GM18507 (cell line): ENCODE measurements at places on chromosomes 7 and 10.

GRCh38 chr7:28425496-28425895, 13.2 kb downstream of the CREB5 start:
- no peak for DNase-seq

GRCh38 chr10:71726580-71727104, 7.1 kb upstream of the C10orf105 start:
- DNase-seq = no peak

DNA sequence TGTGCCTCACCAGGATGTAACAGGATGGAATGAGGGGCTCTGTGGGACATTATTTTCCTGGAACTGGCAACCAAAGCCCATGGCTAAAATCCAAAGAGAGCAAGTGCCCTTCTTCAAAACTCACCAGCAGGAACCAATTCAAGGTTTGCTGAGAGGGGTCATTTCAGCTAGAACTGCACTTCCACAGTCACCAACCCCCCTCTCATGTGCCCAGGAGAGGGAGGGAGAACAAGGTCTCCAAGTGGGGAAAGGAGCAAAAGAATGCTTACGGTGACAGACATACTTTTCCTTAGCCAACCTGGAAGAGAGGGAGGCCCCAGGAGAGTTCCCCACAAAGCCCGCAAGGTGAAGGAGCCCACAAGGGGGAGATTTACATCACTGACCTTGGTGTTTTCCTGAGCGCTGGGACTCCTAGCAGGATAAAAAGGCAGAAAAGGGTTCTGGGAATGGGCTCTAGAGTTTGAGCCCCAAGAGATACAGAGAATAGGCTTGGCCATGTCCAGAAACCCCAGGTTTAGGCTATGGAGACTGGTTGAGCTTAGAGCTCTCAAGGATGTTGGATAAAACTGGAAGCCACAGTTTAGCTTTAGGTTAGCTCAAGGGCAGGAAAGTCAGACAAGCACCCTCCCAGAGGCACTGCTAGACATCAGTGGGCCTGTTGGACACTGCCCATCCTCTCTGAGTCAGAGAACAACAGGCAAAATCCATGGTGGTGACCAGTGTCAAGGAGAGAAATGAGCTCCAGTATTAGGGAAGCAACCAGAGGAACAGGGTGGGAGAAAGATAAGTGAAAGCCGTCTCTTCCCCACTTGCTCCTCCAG, 63.9 kb upstream of the GHITM start:
- DNase-seq = no peak

- DNase-seq = no peak
These were observed 106.5 kb upstream of the SEMA3C start for GRCh38 chr7:81025360-81025759.

DNA sequence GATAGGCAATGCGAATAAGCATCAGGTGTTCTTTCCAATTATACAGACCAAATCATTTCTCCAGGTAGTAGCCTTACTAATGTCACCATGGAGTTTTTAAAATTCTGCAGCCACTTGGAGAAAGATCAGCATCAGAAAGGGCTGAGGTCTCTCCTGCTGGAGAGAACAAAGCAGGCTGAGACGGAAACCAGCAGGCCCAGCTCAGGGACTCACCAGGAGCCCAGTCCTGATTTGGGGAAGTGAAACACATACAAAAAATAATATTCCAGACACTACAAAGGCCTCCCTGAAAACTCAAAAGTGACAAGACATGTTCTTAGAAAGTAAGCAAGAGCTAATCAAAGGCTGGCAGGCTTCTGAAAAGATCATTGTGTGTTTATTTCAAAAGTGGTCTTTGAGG, 207.1 kb upstream of the GHITM start:
- no peak for DNase-seq

- no peak for DNase-seq
These were observed 27.4 kb upstream of the LOXL4 start for GRCh38 chr10:98295401-98295811.

GRCh38 chr7:157276091-157276561, 60.7 kb upstream of the DNAJB6 start:
- no peak for DNase-seq

- DNase-seq = no peak
These were observed 287.2 kb downstream of the ETV1 start for GRCh38 chr7:13702251-13702650.

- no peak for DNase-seq
These were observed 352.8 kb upstream of the PFKP start for GRCh38 chr10:2714597-2714996.

DNA sequence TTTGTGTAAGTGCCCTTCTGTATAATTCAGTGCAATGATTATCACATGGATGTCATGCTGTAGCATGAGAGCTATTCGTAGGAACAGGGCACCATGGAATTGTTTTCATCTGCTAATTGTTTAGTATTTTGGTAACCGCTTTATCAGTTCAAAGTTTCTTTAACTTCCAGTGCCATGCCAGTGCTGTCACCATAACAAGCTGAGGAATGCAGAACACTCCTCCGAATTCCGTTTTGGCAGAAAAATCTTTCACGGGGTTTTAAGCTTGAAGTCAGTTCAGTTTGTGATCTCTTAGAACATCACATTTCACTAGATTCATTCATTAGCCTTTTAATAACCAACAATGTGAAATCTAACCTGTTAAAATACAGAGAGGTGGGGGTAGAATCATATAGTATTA, 117.2 kb upstream of the SEMA3C start:
- no peak for DNase-seq

GRCh38 chr7:36896418-36896817, 172.1 kb upstream of the AOAH start:
- DNase-seq = no peak

DNA sequence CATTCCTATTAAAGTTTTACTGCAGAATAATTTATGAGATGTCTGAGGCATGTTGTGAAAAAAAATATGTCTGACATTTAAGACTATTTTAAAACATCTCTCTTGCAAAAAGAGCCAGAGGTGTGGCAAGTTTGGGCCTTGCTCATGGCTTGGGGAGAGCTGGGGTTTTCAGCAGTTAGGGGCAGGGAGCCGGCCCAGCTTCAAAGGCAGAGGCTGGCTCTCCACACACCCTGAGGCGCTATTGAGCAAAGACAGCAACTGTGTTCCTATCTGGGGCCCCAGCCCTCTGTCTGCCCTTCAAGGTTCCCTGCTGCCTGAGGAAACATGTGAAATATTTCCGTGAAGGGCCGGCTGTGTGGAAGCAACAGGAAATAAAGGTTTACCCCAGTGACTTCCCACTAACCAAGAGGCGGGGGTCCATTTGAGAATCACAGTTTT, 94.0 kb downstream of the SORBS1 start:
- no peak for DNase-seq

GRCh38 chr7:96654630-96655188, 54.9 kb downstream of the SEM1 start:
- no peak for DNase-seq

GRCh38 chr7:55198634-55199392, 166.3 kb upstream of the LANCL2 start:
- DNase-seq = no peak

DNA sequence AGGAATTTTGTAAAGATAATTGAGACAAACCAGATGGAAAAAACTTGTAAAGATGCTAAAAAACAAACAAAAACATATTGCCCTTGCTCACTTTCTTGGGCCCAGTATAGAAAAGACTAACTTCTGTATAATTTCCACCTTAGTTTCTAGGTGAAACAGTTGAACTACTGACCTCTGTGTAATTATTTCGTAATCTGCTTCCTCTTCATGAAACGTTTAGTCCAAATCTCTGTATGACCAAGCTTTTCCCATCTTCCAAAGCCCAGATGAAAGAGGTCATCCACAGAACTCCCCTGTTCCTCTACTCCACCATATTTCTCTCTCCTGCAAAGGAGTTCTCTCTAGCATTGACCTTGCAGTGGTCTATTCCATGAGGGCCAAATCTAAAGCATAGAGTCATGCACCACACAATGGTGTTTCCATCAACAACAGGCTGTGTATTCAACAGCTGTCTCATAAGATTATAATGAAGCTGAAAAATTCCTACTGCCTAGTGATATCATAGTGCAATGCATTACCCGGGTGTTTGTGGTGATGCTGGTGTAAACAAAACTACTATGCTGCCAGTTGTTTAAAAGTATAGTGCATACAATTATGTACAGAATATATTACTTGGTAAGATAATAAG, 647.6 kb downstream of the TNS3 start:
- no peak for DNase-seq

DNA sequence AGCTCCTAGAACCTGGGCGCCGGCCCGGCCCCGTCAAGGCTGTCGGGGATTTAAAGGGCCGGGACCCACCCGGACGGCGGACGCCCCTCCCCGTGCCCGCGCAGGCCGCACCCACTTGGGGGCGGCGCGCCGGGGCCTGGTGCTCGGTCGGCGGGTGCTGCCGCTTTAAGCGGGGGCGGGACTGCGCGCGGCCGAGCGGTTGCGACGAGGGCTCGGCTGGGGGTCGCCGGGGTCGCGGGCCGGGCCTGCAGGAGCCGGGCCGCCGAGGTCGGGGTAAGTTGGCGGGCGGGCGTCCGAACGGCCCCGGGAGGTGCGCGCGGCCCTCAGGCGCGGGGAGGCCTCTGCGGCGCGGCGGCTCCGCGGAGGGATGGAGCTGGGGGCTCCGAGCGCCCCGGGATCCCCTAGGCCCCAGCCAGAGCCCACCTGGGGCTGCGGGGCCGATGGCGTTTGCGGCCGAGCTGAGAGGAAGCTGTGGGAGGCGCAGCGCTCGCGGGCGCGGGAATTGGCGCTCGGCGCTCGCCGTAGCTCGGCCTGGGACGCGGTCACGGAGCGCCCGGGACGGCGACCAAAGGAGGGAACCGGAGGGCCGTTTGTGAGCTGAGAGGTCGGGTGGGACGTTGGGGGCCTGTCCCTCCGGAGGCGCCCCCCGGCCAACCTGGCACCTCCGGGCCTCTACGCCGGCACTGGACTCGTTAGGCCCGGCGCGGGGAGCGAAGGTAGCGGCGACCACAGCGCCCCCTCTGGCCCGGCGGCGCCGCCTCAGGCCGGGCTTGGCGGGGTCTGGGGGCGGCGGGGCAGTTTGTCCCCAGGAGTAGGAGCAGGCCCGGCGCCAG, at the start of gene TRRAP:
Gene TRRAP, plus strand, starts transcription at position 168 of the 833 bp plus-strand sequence. CDS start 2,619 bp downstream, outside the sequence.
- DNase-seq = peak; percentile 65

- no peak for DNase-seq
These were observed 228.1 kb downstream of the BMPER start for GRCh38 chr7:34133356-34133982.

DNA sequence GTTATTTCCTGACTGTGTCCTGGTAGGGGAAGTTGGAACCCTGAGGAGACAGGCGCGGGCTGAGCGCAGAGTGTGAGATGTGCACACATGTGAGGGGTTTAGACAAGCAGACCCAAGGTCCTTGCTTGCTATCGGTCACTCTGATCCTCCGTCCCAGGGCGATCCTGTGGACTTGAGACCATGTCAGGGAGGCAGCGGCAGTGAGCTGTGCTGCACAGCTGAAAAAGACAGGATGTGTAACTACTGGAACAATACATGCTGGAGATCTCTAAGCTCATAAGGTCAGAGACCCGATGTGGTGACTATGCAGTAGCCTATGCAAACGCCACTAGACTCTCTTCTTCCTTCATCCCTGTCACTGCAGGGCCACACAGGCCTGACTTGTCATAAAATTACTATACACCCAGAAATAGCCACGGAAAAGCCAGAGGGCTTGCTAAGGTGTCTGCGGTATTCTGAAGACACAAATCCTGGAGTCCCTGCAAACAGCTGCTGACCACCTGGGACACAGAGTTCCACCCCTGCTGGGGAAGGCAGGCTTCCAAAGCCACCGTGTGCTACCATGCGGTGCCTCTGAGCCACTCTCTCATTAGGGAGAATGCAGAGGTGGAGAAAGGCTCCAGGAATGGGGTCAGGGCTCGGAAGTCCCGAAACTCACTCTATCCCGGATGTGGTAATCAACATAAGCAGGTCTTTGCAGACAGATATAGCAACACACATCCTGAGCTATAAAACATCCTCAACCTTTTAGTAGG, 91.1 kb upstream of the DDC start:
- no peak for DNase-seq

DNA sequence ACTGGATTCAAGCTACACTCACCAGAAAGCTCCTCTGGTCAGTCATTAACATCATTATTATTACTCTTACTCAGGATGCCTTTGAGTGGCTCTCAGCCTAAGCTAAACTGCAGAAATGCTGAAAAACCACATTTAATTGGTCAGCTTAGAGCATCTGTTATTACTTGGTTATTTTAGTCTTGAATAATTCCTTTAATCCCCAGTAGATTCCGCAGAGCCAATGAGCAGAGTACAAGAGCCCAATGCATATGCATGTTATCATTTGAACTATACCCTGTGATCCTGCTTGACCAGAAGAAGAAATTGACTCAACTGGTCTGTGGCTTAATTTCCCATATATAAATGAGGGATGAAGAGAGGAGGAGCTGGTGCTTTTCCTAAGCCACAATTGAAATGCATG, 417.6 kb upstream of the C7orf33 start:
- no peak for DNase-seq

DNA sequence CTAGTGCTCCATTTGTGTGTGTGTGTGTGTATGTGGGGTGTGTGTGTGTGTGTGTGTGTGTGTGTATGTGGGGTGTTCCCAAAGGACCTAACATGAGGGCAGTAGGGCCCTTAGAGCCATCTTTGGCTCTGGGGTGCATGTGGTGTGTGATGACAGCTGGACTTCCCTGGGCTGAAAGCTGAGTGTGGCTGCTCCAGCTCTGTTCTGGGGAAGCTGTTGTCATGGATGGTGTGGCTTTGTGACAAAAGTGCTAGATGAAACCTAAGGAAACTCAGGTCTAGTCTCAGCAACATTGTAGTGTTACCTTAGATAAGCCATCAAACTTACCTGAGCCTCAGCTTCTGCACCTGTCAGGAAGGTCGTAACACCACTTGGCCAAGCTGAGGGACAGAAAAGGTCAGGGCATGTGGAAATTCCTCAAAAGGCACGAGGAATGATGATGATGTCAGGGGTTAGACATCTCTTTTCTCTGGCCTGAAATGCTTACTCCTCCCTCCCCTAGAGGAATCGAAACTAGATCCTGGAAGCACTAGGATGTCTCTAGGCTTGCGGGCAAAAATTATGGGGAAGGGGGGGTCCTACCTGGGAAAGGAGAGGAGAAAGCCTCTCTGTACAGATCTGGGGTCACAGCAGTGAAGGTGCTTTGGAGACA, 115.4 kb downstream of the RPS24 start:
- no peak for DNase-seq

DNA sequence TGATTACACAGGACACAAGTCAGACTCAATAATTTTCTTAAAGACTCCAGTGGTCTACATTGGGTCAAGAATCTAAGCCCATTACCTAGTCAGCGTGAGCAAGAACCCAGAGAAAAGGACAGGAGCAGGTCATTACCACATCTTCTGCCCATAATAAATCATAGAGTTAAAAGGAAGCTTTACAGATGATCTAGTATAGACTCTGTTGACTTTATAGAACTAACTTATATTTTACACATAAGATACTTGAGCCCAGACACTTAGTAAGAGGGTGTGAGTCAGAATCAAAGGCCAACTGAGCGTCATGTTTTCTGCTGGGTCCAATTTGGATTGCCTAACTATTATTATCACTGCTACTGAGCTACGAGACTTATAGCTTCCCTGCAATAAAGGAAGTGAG, 206.1 kb upstream of the NPSR1 start:
- no peak for DNase-seq
